ENCODE measurements at places on chromosomes 4 and X.
A peak's percentile ranks its signal among the peaks of the same experiment; 100 is the strongest.

- DNase-seq: no peak
Observed at GRCh38 chrX:18892899-18893298, 91.0 kb downstream of the PHKA2 start.

DNA sequence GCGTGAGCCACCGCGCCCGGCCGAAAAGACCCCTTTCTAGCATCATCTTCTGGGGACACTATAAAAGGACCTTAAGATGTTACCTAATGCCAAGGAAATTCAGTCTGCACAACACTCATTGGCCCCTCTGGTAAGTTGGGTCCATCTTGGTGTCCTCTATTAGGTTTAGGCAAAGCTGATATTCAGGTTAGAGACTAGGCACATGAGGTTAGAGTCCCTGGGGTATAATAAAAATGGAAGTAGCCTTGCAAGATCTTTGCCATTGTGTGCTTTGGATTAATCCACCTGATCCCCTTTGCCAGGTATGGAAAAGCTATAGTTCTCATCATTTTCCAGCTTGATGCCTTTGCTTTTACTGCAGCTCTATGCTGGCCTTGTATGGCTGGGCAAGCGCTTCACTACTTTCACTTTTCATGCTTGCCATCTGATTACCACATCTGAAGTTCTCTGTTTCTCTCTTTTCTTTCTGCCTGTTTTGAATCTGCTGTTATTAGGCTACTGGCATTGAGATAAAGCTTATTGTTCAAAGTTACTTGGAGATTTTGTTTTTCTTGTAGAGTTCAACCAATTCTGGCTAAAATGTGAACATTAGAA lies 5.4 kb upstream of the ADH4 start:
- DNase-seq: no peak

GRCh38 chr4:124181039-124181438 lies 531.5 kb downstream of the ANKRD50 start:
- no peak for DNase-seq

- DNase-seq: no peak
Observed at GRCh38 chrX:136183917-136184316, 36.6 kb downstream of the FHL1 start.

DNA sequence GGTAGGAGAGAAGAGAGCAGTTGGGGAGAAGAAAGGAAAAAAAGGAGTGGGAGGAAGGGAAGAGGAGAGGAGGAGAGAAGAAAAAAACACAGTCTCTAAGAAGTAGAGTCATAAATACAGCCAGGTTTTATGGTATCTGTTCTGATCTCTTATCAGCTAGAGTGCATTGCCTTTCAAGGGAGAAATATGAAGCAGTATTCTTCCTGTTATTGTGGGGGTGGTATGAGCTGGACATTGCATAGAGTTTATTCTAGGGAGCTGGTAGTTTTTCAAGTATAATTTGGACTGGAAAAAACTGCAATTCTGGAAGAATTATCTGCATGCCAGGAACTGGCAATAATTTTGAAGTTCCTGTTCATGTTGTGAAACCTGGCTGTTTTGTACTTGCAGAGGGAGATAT lies 54.9 kb upstream of the TAB3 start:
- no peak for DNase-seq

GRCh38 chrX:131747173-131747572 lies 203.3 kb downstream of the OR13H1 start:
- DNase-seq: no peak

DNA sequence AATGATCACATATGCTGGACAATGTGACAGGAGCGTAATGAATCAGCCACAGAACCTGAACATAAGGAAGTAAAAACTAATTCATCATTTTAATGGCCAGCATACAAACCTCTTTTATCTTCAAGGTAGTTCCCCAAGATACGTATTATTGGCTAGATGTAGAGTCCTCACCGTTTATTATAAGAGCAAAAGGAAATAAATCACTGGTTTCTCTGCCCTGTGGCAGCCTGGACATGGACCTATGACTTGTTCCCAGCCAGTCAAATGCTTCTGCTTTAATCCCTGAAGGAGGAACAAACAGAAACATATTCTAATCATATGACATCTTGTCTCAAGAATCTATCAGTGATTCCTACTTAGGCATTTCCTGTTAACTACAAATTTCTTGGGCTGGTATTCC lies 86.8 kb upstream of the FAM241A start:
- no peak for DNase-seq

- no peak for DNase-seq
Observed at GRCh38 chr4:105605493-105605892, 53.1 kb downstream of the ARHGEF38 start.

- no peak for DNase-seq
Observed at GRCh38 chr4:184769141-184769765, 35.4 kb upstream of the CENPU start.

GRCh38 chrX:5176766-5177165 lies 1051.9 kb downstream of the NLGN4X start:
- DNase-seq: no peak

DNA sequence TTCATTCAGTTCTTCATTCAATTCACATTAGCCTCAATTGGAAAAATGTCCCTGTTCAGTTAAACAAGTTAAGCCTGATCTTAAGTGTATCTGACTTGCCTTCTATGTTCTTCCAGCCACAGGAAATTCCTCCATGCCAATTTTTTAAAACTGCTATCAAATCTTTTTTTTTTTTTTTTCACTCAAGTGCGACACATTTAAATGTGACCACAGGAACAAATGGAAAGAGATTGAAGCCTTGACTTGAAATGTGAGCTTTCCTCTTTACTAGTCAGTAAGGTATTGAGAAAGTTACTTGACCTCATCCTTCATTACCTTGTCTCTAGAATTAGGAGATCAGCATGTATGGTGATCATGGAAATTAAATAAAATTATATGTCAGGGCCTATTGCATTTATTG lies 165.1 kb downstream of the SLIT2 start:
- DNase-seq: no peak

DNA sequence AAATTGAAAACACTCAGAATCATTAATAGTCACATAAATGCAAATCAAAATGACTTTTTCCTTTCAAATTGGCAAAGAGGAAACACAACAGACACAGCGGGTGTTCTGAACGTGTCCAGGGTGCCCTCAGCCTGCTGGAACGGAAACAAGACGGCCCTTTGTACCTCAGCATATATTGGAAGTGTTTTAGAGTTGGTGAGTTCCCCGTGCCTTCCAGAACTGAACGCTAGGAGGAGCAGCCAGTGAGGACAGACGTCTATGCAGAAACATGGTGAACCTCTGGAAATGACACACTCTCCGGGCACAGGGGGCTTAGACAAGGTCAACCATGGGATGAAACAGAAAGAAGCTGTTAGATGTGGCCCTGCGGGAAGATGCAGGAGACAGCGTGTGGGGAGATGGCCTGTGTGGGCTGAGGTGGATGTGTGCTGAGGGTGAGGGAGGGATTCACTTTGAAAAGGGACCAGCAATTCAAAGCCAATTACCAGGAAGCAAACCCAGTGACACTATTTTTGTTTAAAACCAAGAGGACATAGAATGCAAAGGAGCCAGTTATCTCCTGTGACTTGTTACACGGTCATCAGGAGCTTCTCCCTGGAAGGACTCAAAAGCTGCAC lies 40.4 kb downstream of the RNF212 start:
- DNase-seq: peak; percentile 10

GRCh38 chr4:114361249-114361648 lies 237.4 kb upstream of the UGT8 start:
- DNase-seq: no peak

DNA sequence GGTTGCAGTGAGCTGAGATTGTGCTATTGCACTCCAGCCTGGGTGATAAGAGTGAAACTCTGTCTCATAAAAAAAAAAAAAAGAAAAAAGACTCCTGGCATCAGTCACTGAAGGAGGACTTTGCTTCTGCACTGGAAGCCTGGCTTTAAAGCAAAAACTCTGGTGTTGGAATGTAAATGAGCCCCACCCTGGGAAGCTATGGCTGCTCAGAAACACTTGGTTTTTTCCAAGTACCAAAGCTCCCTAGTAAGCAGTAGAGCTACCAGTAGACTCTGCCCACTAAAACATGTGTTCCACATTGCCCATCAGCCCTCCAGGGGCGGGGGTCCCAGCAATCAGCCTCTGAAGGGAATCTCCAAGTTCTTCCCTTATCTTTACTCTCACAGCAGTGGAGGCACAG lies 154.4 kb downstream of the SHROOM3 start:
- no peak for DNase-seq

GRCh38 chr4:148574502-148574901 lies 132.3 kb upstream of the NR3C2 start:
- no peak for DNase-seq

DNA sequence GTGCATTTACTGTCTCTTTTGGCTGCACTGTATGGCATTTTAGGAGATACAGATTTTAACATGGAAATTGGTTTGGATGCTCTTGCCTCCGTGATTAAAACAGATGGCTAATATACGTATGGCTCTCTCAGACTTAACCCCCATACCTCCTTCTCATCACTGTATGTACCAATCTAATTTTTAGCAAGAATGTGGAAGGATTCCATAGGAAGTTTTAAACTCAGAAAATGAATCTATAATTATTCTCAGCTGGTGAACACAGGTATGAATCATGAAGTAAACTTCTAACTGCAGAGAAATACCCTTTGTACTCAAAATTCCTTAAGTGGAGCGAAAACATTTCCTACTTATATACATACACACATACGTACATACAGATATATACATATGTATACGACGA lies 210.5 kb upstream of the NEIL3 start:
- no peak for DNase-seq

DNA sequence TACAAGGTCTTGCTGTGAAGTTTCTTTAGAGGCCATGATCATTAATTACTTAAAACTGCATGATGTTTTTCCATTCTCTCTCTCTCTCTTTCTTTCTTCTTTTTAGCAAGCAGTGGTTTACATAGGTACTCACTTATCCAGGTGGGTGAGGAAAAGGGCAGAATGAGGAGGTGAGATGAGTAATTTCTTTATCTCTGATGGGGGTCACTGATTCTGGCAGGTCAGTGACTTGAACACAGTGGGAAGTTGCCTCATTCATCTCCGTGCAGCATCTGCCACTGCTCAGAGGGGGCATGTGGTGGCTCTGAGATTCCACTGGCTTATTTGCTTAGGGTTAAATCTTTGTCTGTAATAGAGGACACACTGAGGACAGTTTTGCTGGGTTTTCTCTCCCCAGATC lies 62.6 kb downstream of the FAM114A1 start:
- DNase-seq: no peak

DNA sequence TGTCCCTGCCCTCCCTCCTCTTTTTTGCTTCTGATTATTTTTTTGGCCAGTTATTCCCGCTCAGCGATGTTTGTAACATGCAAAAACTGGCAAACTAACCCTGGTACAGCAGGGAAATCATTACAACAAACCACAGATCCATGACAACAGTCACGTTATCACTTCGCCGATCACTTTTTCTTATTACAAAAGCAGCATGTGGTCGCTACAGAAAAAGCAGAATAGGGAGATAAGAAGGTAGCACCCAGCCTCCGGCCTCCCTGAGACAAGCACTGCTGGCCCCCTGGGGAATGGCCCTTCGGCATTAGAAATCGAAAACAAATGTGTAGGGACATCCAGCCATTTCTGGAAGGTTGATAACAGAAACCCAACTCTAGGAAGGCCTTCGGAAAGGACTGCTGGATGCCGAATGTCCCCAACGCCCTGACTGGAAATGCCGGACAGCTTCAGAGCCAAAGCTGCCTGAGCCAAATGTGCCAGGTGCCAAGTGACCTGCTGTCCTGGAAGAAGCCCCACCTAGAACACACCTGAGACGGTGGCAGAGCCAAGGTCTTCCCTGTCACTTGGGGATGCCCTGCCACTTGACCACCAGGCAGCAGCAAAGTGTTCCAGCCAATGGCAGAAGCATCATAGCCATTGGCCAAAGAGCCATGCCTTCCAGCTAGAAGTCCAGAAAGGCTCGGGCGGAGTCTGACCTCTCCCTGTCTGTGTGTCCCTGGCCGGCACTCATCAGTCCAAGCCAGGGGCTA lies 2.9 kb downstream of the IDH3G start:
- no peak for DNase-seq

DNA sequence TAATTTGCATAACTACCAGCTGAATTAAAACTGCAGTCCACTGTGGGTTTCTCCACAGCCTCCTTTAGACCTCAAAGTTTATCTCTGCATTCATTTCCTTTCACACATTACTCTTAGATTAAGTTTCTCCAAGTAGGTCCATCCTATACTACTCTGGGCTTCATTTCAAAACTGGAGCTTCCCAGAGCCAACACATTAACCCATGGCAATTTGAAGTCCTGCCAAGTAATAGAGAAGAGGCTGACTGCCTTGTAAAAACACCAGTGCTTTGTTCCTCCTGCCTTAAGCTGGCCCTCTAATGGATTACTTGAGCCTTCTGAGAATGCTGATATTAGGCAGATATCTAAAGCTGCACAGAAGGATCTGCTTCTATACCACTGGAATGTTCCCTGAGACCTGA lies 997.2 kb upstream of the SLIT2 start:
- DNase-seq: no peak

DNA sequence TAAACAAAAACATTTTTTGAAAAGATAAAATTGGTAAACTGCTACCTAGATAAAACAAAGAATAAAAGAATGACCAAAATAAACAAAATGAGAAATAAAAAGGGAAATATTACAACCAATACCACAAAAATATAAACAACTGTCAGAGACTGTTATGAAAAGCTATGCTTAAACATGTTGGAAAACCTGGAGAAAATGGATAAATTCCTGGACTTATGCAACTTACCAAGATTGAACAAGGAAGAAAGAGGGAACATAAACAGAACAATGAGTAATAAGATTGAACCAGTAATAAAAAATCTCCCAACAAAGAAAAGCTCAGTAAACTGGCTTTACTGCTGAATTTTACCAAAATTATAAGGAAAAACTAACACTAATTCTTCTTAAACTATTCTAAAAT lies 518.7 kb downstream of the GRXCR1 start:
- DNase-seq: no peak

GRCh38 chrX:12245650-12246645 lies 107.7 kb downstream of the FRMPD4 start:
- DNase-seq: no peak

GRCh38 chrX:138771047-138771446 lies 59.5 kb upstream of the FGF13 start:
- DNase-seq: no peak

- DNase-seq: no peak
Observed at GRCh38 chrX:42241421-42241820, 318.1 kb upstream of the CASK start.

- DNase-seq: no peak
Observed at GRCh38 chr4:5945936-5946335, 53.0 kb upstream of the CRMP1 start.

DNA sequence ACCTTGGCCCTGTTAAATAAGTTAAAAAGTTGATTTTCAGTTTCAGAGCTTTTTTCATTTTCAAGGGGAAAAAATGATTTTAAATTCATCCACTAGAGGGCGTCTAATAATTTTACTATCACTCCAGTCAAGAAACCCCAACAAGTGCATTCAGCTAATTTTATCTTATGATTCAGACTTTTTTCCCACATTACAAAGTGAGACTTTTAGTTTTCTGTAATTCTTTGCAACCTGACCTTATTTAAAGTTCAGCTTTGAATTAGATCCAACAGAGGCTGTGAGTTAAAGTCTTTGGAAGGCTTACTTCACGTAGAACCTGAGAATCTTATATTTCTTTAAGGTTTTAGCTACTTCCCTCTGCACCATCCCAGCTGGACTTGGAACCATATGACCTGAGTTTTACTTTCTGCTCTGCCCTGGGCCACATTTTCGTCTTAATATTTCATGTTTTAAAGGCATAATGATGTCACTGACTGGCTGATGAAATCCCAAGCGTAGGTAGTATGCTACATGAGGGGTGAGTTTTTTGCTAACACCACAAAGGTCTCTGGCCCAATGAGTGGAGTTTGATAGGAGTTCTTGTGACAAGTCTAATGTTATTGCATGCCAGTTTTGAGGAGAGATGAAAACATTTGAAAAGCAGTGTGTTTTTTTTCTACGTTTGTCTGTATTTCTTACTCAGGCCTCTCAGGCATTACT lies 7.2 kb downstream of the GNRHR start:
- no peak for DNase-seq

All from stimulated activated CD8-positive, alpha-beta memory T cell treated with anti-CD3 and anti-CD28 coated beads, Interleukin-4, amount 100 ng/mL, for 1 hour (primary cell).